ENCODE measurements at places on chromosomes 4 and X. TPM values are rescaled to one million over a fixed set of nuclear protein-coding genes. Genes with fewer than 3 reads are reported as not detected.

The DCAF12L1 gene
- not detected for total RNA-seq

- H3K27me3 ChIP-seq, result peaks cover 13% of the 10 kb centered on the region
- DNase-seq, result no peak
- H3K4me3 ChIP-seq, result no peak overlapping the region
- H3K36me3 ChIP-seq, result no peaks in the 10 kb centered on the region
- H3K27ac ChIP-seq, result no peak overlapping the region
These were observed 30.8 kb upstream of the ANXA3 start for GRCh38 chr4:78520808-78521226.

DNA sequence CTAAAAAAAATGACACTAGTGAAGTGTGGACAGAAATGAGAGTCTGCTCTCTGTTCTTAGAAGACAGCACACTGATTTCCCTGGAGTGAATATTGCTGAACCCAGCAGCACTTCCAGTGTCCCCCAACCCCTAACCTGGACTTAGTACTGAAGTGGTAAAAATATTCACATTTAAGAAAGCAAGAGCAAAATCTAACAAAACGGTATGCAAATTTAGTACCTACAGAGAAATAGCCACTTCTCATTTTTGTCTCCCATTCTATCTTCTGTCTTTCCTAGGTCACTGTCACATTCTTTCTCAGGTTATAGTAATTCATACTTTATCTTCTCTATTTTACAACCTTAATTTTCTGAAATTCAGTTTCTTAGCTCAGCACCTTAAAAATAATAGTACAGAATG, 274.7 kb downstream of the CFAP299 start:
- H3K4me1 ChIP-seq, result no peaks in the 10 kb centered on the region

- no peaks in the 10 kb centered on the region for H3K36me3 ChIP-seq
- H3K4me3 ChIP-seq, result no peak overlapping the region
- H3K27ac ChIP-seq, result no peak overlapping the region
- H3K27me3 ChIP-seq, result peaks cover 2% of the 10 kb centered on the region
- H3K4me1 ChIP-seq, result peaks cover 10% of the 10 kb centered on the region
These were observed 17.6 kb upstream of the LDB2 start for GRCh38 chr4:16916031-16916430.

DNA sequence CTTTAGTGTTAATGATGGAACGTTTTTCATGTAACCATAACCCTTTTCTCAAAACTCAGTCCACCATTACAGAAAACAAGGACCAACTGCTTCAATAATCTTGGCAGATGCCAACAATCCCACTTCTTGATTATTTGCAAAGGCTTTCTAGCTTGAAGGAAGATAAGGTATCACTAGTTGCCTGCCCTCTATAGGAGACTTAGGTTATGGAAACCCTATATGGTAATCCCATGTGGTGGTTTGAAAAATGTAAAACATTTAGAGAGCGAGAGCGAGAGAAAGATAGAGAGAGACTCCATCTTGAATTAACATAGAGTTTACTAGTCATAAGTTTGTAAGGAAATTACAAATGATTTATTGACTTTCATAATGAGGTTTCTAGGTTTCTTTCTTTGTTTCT, 1627.5 kb upstream of the TENM3 start:
- no peak overlapping the region for H3K27ac ChIP-seq
- no peaks in the 10 kb centered on the region for H3K27me3 ChIP-seq
- no peaks in the 10 kb centered on the region for H3K36me3 ChIP-seq
- H3K4me3 ChIP-seq, result no peak overlapping the region
- DNase-seq, result no peak

DNA sequence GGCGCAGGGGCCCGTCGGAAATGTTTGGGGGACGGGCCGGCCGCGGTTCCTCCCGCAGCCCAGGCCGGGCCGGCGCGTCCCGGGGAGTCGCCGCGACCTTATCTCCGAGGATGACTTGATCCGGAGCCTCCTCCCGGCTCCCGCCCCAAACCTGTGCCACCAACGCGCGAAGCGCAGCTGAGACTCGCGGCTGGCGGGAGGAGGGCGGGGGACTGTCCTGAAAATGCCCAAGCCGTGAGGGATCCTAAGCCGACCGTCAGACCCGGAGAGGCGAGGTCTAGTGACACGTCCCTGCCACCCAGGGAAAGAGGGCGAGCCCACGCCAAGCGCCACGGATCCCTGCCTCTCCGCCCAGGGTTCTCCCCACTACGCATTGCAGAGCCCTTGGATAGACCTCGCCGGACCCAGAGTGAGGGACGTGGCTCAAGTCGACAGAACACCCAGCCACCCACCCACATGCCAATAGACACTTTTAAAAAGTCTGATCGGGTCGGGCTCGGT, 26.9 kb downstream of the UTP14A start:
- H3K36me3 ChIP-seq, result peaks cover 12% of the 10 kb centered on the region
- H3K4me1 ChIP-seq, result peaks cover 3% of the 10 kb centered on the region
- peak overlapping the region; percentile 37 for H3K4me3 ChIP-seq
- DNase-seq, result no peak
- no peak overlapping the region for H3K27ac ChIP-seq

GRCh38 chr4:189815404-189816192, 125.1 kb upstream of the FRG1 start:
- H3K27ac ChIP-seq, result no peak overlapping the region
- no peak for DNase-seq
- peaks cover 3% of the 10 kb centered on the region for H3K36me3 ChIP-seq
- H3K4me1 ChIP-seq, result no peaks in the 10 kb centered on the region
- H3K27me3 ChIP-seq, result peaks cover 11% of the 10 kb centered on the region

Measured in activated T-helper 2 cell treated with anti-CD3 and anti-CD28 coated beads, Interferon-gamma antibody, Interleukin-2, Interleukin-4, amounts not matched to agents 10 μg/mL and 5 μg/mL and 100 μg/mL, durations not matched to agents 14 hours and 24 hours and 36 hours (primary cell).